ENCODE measurements at places on chromosomes 12 and 14.
A peak's percentile ranks its signal among the peaks of the same experiment; 100 is the strongest.

DNA sequence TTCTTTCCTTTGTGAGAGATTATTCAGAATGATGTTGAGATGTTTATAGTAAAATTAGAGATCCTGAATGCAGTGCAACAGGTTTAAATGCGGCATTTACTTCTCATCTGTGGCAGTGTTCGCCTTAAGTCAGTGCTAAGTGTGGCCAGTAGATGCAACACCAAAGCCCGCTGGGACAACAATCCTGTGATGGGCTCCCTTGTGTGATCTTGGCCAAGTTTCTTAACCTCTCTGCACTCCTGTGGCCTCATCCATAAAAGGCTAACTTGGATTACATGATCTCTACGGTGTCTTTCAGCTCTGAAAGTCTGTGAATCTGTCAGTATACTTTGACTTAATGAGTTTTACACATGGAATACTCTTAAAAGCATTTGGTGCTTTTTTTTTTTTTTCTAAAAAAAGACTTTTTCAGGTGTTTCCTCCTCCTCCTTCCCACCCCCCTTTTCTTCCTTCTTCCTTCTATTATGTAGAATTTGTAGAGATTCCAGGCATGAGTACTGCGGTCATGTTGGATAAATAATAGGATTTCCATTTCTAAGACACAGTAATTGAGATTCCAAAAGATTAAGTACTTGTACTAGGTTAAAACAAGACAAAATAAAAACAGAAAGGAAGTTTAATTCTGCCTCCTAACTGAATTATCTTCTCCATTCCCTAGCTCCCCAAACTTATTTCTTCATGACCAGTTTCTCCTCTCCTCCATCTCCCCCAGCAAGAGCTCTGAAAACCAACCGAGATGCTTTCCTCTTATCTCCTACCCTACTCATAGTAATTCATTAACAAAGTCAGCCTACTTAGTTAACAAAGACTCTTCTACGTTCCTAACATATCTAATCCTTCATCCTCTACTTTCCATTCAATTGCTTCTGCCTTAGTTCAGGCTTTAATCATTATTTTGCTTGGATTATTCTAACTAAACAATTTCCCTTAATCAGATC is 42.2 kb upstream of the NAV3 start:
- no peak for DNase-seq

GRCh38 chr14:34322940-34323418 is 139.1 kb downstream of the SPTSSA start:
- DNase-seq = peak; percentile 77

DNA sequence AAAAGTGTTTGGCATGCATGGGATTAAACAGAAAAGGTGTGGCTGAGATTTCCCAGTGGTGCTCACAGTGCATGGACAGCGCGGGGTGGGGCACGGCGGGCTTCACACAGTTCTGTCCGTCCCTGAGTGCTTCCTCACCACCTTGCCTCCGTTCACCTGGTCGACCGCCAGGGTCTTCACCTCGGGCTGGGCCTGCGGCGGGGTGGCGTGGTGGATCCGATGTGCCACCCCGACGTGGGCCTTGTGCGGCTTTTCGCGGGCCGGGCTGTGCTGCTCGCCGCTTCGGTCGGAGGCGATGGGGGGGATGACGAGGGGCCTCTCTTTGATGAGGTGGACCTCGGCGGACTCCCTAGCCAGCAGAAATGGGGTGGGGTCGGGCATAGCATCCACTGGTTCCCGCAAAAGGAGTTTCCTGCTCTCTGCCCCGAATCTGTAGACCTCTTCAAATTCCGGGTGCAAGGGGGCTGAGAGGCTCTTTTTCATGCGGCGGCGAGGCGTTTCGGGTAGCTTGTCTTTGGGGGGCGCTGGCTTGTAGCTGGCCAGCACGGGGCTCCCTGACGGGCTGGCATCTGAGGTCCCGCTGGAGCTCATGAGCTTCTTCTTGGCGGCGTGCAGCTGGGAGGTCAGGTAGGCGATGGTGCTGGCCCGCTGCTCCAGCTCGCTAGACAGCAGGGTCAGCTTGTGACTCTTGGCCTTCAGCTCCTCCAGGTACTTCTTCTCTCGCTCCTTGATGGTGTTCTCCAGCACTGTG is 35.5 kb downstream of the CCDC92 start:
- DNase-seq = no peak

DNA sequence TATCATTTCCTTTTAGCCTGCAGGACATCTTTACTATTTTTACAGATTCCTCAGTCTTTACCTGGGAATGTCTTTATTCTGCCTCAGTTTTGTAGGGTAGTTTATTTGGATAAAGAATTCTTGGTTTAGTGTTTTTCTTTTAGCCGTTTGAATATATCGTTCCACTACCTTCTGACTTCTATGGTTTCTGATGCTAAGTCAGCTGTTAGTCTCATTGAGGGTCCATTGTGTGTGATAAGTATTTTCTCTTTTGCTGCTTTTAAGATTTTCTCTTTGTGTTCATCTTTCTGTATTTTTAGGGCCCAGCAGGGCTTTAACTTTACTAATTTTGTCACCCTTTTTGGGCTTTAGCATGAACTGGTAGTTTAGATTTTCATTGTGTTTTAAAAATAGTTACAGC is 113.5 kb downstream of the MNAT1 start:
- no peak for DNase-seq

DNA sequence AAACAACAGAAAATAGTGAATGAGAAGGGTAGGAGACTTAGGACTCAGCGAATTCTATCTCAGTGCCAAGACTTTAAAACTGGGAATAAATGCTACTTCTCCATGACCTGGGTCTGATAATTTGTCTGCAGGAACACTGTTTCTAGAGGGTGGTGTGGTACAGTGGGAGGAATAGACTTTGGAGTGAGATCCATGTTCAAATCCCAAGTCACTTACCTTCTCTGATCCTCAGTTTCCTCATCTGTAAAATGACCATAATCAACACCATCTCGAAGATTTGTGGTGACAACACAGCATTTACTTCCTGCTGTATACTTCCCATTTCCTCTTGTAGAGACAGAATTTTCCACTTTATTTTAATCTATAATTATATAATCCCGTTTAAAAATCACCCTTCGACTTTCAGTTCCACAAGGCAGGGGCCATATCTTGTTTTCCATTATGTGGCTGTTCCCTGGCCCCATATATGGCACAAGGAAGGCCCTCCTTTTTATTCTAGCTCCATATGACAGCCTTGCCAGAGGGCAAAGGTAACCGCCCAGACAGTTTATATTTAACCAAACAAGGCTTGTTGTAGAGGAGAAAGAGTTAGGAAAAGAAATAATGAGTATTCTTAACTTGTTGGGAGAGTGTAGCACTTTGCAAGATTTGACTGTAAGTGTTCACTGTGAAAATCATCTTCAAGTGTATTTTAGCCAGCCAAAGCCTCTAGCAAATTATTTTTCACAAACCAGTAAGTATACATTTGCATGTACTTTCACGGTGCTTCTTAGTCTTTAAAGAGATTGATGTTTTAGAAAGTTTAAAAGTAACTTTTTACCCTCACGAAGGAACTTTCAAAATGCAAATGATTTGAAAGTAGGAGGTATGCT is 243.1 kb downstream of the AKAP6 start:
- no peak for DNase-seq

GRCh38 chr14:104550861-104551728 is 28.5 kb upstream of the C14orf180 start:
- DNase-seq = no peak

- DNase-seq = no peak
These were observed 45.0 kb upstream of the FBXO21 start for GRCh38 chr12:117235261-117235660.

DNA sequence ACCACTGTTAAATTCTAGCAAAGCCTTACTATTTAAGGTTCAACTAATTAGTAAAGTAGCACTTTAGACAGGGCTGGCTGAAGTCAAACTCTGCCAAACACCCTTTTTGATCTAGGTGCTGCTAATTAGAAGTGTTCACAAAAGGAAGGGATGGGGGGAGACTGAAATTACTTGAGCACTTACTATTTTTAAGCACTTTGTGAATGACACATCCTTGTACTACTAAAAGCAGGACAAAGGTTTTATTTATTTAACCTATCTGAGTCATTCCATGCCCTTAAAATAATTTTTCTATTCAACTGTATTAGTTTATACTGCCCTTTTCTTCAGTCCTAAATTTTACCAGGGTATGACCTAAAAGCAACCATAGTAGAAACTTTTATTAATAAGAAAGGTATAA is 20.1 kb downstream of the MBIP start:
- DNase-seq = peak; percentile 23

DNA sequence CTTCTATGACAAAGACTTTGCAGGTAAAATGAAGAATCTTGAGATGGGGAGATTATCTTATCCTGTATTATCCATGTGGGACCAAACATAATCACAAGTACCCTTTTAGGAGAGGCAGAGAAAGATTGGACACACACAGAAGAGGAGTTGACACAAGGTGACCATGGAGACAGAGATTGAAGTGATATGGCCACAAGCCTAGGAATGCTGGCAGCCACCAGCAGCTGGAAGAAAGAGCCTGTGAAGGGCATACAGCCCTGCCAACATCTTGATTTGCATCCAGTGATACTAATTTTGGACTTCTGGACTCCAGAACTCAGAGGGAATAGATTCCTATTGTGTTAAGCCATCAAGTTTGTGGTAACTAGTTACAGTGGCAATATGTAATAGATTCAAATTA is 78.1 kb downstream of the RPS29 start:
- DNase-seq = no peak

- DNase-seq = no peak
These were observed 64.3 kb downstream of the C2CD5 start for GRCh38 chr12:22480016-22480415.

DNA sequence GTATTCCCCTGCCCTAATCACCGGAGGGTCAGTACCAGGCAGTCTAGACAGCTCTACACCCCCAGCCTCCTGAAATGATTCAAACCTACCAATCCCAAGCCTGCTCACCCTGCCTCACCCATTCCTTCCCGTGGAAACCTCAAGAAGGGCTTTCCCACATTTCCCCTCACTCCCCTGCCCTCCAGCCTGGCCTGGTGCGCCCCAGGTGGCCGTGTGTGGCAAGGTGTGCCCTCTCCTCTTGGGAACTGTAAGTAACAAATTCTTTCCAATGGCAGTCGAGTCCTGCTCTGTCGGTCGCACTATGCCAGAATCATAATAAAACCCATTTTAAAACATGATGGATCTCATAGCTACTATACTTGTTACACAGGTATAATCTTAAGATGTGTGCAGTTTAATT is 13.9 kb upstream of the DEGS2 start:
- DNase-seq = no peak

DNA sequence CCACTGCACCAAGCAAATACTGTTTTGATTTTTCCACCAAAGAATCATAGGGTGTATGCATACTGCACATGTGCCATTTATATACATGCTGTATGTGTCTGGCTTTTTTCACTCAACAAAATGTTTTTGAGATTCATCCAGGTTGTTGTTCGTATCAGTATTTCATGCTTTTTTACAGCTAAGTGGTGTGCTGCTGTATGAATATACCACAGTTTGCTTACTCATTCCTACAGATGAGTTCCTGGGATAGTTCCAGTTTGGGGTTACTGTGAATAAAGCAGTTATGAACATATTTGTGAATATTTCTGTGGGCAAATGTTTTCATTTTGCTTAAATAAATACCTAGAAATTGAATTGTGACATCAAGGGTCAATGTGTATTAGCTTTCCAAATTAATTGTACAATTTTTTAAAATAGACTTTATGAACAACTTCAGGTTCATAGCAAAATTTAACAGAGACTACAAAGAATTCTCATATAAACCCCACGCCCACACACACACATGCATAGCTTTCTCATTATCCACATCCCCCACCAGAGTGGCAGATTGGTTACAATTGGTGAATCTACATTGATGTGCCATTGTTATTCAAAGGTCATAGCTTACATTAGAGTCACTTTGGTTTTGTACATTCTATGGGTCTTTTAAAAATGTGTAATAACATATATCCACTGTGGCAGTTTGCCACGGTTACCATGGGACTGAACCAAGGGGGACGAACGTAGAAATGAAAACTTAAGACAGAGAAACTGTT is 6.9 kb upstream of the KRT6A start:
- DNase-seq = no peak

- DNase-seq = no peak
These were observed 771.6 kb downstream of the LRFN5 start for GRCh38 chr14:42378274-42378673.

DNA sequence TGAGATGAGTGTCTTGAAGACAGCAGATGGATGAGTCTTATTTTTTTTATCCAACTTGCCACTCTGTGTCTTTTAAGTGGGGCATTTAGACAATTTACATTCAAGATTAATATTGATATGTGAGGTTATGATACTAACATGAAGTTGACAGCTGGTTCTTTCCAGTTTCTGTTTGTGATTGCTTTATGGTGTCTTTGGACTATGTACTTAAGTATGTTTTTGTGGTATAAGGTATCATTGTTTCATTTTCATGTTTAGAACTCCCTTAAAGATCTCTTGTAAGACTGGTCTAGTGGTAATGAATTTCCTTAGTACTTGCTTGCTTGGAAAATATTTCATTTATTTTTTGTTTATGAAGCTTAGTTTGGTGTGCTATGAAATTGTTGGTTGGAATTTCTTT is 550.3 kb upstream of the NOVA1 start:
- DNase-seq = no peak

GRCh38 chr12:54037360-54038283 is 4.8 kb downstream of the HOXC5 start:
- DNase-seq = no peak

DNA sequence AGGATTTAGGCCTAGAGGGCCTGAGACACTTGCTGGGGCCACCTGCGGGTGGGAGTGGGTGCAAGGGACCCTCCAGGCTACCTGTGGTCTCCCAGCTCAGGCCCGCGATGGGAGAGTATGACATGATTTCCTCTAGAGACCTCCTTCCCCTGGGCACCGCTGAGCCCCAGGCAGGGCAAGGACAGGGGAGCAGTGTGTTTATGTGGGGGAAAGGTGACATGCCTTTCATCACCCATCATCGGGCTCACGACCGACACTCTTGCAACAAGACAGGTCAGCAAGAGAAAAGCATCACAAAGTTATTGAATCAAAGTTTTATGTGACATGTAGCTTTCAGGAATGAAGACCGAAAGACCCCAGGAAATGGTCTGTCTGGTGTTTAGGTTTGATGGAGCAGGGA is 19.9 kb downstream of the SH2B3 start:
- no peak for DNase-seq

- DNase-seq = no peak
These were observed 4.7 kb upstream of the CDH24 start for GRCh38 chr14:23062002-23062401.

GRCh38 chr12:94039914-94040313 is 108.5 kb upstream of the PLXNC1 start:
- no peak for DNase-seq

DNA sequence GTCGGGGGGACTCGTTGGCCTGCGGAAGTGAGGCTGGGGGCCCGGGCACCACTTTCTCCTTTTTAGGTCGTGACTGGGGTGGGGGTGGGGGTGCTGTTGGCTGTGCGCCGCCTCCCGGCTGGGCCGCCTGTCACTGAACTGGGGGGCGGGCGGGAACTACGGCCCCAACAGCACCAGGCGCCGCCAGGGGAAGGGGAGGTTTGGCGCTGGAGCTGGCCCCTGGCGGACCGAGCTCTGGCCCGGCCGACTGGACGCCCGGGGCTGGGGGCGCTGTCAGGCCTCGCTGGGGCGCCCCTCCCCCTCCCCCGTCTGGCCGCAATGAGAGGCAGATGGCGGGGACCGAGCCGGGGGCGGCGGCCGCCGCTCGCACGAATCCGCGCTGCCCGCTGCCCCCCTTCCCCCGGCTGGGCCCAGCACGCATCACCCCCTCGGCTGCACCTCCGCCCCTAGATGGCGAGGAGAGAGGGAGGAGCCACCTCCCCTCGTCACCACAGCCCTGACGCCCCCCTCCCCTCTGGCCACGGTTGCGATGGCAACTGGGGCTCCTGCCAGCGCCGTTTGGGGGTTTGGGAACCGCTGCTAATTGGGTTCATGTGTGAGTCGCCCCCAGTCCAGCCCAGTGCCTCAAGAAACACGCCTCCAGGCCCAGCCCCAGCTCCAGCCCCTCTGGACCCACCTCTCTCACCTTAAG is 723 bp downstream of the NFATC4 start:
- no peak for DNase-seq

Data from activated CD4-positive, alpha-beta T cell treated with anti-CD3 and anti-CD28 coated beads, Interleukin-10, Interleukin-2, amounts not matched to agents 100 ng/mL and 50 ng/mL, durations not matched to agents 16 hours and 8 hours (primary cell).